ENCODE measurements at places on chromosomes 13 and 19. TPM values are rescaled to one million over a fixed set of nuclear protein-coding genes. Genes with fewer than 3 reads are reported as not detected.

Gene NLRP9
- not detected for total RNA-seq

Gene ZFR2
- total RNA-seq = not detected

Gene STAP2
- total RNA-seq = 18.4 TPM

Gene BEST2
- total RNA-seq = not detected

Gene CEACAM16
- total RNA-seq = not detected

Gene ACTL9
- not detected for total RNA-seq

Gene NFILZ
- not detected for total RNA-seq

Gene GSX1
- total RNA-seq = not detected

Gene CALR3
- not detected for total RNA-seq

Gene SULT2A1
- not detected for total RNA-seq

Gene MAP4K1
- not detected for total RNA-seq
